ENCODE measurements at places on chromosomes 2 and 18. TPM values are rescaled to one million over a fixed set of nuclear protein-coding genes. Genes with fewer than 3 reads are reported as not detected.

GRP gene
- not detected for total RNA-seq

DNA sequence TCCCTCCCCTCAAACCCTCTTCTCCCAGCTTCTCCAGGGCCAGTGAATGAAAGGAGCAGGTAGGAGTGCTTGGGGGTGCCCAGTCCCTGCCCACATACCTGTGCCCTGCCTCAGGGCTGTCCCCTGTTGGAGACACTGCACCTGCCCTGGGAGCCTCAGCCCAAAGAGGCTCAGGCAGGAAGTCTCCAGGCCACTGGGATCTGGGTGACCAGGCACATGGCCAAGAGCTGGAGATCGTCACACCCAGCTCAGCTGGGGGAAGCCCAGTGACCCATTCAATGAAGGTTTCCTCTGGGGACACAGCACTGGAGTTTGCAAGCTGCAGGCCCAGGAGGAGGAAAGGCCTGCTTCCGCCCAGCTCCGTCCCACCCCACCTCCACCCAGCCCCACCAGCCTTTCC lies 156.4 kb downstream of the ZFP36L2 start:
- peak; percentile 65 for DNase-seq

ZNF892 gene
- total RNA-seq, result 2.2 TPM

DNA sequence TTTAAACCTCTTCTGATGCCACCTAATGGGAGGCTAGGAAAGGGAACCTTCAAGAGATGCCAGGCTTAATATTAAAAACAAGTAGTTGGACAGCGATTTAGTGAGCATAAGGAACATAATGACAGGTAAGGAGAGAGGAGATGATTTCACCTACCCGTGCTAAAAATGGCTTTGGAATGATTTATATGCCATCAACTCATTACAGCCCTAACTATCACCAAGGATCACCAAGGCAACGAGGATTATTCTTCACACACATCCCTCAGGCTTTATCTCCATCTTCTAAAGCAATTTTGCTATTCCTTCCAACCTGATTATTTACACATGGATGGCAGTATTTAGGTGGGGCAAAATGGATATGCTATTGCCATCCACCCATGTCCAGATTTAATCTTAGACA lies 237.8 kb downstream of the DCC start:
- DNase-seq, result no peak

- DNase-seq, result no peak
Measured at GRCh38 chr2:4915357-4915756, 776.8 kb upstream of the SOX11 start.

COL4A4 gene
- total RNA-seq, result 1.4 TPM
